ENCODE measurements at places on chromosomes 1 and 21.

DNA sequence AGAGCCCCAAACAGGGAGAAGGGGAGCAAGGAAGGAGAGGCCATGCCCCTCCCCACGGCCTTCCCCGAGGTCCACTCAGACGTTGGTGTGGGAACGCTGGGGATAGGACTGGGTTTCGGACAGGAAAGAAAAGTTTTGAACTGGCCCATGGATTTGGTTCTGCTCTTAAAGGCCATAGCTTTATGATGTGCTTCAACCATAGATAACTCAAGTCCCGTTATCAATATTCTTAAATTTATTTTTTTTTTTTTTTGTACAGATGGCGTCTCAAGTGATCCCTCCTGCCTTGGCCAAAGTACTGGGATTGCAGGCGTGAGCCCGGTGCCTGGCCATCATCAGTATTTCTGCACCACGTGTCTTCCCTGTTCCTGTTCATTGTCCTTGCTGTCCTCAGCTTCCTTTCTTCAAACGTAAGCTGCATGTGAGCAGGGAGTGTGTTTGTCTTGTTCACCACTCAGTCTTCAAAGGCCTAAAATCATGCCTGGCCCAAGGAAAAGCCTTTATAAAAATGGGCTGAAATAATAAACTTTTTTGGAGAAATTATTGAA, 820 bp upstream of the KRTAP10-1 start:
- no peak for DNase-seq

GRCh38 chr1:240739139-240739538, 127.2 kb upstream of the GREM2 start:
- DNase-seq: no peak

- no peak for DNase-seq
These were observed 16.3 kb downstream of the AGPAT3 start for GRCh38 chr21:43881283-43881682.

DNA sequence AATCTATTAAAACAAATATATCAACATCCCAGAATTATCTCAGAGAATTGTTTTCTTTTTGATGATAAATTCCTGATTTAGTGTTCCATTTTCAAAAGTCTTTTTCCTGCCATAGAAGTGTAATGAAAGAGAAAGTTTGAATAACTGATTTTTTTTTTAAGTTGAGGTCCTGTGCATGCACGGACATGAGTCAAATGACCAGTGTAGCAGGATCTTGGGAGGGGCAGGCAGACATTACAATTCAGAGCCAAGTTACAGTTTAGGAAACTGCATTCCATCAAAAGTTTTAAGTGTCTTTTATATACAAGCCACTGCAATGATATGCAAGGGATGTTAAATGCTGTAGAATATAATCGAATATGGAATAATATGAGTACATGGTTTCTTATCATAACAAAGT, 227.5 kb downstream of the HMCN1 start:
- no peak for DNase-seq

DNA sequence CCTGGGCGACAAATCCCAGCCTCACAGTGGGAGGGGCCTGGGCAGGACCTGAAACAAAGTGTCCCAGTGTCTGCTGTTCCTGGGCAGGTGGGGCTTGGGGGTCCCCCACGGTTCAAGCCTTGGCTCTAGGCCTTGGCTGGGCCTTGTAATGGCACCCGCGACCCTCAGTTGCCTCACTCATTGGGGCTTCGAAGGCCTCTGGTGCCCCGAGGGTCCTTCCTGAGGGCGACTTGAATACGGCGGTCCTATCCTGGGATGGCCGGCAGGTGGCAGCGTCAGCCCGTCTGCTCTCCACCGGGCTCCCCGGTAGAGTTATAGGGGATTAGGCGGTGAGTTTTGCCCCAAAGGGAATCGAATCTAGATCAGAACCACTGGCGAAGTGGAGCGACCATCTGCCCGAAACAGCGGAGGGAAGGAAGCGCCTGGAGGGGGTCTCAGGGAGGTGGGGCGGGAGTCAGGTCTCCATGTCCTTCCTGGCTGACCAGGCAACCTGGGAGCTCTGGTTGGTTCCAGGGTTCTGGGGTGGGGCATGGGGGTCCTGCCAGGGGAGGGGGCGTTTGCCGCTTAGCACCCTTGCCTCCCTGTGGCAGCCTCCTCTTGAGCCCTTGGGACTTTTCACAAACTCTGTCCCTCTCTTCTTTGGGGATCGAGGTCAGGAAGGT, 2.1 kb upstream of the PEX10 start:
- DNase-seq: peak; percentile 47

GRCh38 chr1:113320272-113320671, 70.0 kb upstream of the MAGI3 start:
- no peak for DNase-seq

Measured in ACHN (cell line).